ENCODE measurements at places on chromosomes 7 and 10.

DNA sequence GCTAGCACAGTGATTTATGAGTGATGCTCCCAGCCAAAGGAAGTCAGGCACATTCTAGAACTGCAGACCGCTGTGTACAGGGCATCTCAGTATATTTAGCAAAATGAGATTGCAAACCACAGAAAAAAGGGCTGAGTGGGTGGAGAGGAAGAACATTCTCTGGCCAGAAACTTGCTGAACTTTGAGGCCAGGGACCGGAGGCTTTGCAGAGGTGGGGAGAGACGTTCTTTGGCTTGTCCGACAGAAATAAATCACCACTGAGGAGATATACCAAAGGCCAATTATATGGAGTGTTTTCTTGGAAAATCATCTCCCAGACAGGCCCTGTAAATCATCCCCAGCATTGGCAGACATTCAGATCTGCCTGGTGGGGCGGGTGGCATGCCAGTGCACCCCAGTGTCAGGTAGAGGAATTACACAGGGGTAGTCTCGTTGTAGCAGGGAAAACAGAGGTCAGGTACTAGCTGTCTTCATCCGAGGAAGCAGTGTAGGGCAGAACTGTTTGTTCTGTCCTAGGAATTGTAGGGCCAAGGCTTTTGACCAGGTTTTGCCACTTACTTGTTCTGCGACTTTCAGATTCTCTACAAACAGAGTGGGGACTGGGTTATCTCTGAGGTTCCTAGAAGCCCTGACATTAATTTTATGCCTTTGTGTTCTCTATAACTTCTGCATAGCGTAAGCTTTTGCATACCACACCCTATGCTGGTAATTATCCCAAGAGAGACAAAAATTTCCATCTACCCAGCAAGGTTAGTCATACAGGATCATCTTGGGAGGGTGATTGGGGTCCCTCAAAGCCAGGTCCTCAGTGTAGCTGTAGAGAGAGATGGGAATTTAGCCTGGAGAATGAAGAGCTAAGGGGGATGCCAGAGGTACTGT lies 655.6 kb downstream of the LRMDA start:
- DNase-seq, result no peak

GRCh38 chr7:22241805-22242390 lies 115.1 kb downstream of the RAPGEF5 start:
- DNase-seq, result no peak

GRCh38 chr7:29860186-29860585 lies 53.9 kb downstream of the WIPF3 start:
- DNase-seq, result no peak

- no peak for DNase-seq
These were observed 172.4 kb downstream of the DNAJB6 start for GRCh38 chr7:157509226-157509625.

DNA sequence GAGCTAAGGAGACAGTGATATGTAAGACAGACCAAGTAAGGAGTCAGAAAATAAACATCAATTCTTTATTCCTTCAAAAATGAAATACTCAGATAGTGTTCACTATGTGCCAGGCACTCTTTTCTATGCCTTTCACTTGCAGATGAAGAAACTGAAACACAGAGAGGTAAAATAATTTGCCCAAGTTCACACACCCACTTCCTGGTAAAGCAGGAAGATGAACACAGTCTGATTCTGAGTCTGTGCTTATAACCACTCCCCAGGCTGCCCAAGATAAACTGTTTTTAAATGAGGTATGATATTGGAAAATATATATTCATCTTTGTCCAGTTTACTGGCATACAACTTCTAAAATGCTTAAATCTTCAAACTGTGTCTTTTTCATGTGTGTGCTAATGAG lies 294.4 kb upstream of the NPVF start:
- no peak for DNase-seq

DNA sequence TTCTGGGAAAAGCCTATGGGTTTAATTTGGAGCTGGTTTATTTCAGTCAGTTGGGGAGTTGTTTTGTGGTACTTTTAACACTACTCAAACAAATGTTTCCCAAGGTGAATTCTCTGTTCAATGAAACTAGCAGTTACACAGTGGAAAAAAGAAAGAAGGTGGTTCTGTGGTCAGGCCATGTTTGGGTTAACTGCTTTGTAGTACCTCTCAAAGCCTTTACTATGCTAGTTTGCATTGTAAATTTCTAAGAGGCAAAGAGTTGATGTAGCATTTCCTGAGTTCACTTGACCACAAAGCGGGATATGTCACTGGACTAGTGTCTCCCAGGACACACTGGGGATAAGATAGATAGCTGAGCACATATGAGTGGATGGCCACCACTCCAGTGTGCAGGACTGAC lies 145.4 kb downstream of the KIF20B start:
- DNase-seq, result no peak

GRCh38 chr7:69599286-69599954 lies 1.1 kb downstream of the AUTS2 start:
- no peak for DNase-seq

DNA sequence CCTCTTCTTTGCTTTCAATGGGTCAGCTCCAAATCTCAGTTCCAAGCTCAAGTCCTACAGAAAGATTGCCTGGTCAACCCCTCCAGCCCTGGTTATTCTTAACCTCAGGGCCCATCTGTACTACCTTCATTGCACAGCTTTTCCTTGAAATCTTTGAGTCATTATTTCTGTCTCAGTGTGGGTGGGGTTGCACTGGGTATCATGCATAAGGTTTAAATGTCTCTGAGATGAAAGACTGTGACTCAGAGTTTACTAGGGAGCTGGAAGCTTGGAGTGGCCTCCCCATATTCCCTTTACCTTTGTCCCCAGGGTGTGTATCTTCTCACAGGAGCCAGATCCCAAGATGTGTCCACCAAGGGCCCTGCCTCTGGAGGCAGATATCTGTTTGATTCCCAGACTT lies 3.3 kb upstream of the OR6V1 start:
- DNase-seq, result no peak

- DNase-seq, result no peak
These were observed 58.3 kb downstream of the PIP4K2A start for GRCh38 chr10:22656036-22656435.

DNA sequence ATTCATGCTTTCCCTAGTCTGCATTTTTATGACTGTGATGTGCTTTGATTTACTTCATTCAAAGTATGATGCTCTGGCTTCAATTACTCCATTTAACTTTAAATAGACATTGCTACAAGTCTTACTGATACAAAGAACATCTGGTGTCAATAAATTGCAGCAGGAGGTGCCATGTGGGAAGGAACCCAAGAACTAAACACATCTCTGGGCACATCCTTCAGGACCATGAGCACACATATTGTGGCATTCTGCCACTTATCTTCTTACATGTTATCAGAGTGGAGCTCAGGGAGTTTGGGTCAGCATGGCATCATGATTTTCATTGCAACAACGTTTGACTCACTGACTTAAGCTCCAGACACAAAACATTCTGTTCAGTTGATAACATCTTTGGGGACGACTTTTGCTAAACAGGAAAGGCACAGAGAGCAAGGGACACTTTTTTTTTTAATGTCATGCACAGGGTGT lies 227.0 kb downstream of the DKK1 start:
- no peak for DNase-seq

DNA sequence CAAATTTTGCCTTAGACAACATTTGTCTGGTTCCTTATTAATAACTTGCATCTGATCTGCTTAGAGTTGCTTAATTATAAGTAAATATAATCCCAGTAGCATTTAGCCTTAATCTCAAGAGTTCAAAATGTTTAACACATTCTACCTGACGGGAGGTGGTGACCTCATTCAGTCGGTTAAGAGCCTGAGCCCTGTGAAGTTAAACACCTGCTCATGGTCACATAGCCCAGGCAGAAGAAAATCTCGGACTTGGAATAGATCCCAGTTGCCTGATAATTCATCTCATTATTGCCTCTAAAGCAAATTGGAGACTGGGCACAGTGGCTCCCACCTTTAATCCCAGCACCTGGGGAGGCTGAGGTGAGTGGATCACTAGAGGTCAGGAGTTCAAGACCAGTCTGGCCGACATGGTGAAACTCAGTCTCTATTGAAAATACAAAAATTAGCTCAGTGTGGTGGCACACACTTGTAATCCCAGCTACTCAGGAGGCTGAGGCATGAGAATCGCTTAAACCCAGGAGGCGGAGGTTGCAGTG lies 18.6 kb upstream of the ASCC1 start:
- DNase-seq, result no peak

DNA sequence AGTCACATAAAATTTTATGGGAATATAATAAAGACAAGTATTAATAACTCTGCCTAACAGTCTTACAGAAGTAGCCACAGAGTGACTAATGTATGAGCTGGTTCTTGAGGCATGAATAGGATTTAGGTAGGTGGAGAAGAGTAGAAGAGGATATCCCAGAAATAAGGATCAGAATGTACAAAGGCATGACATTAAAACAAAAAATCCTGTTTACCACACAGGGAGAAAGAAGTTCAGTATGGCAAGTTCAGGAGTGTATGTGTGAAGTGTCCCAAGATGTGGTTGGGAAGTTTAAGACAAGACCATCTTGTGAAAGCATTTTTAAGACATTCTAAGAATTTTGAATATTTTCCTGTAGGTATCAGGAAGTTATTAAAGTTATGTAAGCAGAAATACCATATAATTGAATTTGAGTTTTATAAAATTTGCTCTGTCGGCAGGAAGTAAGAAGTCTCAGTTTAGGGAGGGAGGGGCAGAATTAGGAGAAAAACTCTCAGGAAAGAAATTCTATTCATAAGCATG lies 64.7 kb upstream of the CAV2 start:
- DNase-seq, result no peak

DNA sequence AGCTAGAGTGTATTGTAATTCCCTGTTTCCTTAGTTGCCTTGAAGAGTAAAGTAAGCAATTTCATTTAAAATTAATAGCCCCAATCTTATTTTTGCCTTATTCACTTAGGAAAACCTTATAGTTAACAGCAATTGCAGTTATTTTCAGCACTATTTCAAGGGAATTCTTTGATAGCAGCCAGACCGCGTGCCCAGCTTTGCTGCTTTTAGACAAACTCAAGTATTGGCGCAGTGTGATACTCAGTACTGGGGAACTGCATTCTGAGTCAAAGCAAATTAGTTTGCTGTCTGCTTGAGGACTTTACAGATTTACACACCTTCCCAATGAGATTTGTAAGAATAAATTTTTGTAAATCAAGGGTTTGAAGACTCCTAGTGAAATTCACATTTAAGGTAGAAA lies 21.2 kb downstream of the PRKG1 start:
- DNase-seq, result no peak

GRCh38 chr7:20786049-20786412 lies 655 bp downstream of the SP8 start:
- DNase-seq, result no peak

- no peak for DNase-seq
These were observed 173.1 kb downstream of the INHBA start for GRCh38 chr7:41529831-41530230.

DNA sequence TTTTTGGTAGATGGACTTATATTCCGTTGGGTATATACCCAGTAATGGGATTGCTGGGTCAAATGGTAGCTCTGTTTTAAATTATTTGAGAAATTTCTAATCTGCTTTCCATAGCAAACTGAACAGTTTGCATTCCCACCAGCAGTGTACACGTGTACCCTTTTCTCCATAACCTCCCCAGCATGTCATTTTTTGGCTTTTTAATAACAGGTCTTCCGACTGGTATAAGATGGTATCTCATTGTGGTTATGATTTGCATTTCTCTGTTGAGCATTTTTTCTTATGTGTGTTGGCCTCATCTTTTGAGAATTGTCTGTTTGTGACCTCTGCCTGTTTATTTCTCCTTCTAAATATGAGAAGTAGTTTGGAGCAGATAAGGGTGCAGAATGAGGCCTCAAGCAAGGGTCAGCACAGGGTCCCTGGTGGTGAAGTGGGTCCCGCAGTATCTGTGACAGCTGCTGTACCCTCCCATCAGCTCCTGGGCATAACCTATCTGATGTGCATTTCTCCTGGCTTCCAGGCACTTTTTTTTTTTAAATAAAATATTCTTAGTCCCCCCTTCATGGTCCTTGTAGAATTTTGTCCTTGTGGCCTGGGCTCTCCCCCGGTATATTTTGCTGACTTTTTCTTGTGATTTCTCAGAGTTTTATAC lies 73.5 kb downstream of the PROSER2 start:
- no peak for DNase-seq

DNA sequence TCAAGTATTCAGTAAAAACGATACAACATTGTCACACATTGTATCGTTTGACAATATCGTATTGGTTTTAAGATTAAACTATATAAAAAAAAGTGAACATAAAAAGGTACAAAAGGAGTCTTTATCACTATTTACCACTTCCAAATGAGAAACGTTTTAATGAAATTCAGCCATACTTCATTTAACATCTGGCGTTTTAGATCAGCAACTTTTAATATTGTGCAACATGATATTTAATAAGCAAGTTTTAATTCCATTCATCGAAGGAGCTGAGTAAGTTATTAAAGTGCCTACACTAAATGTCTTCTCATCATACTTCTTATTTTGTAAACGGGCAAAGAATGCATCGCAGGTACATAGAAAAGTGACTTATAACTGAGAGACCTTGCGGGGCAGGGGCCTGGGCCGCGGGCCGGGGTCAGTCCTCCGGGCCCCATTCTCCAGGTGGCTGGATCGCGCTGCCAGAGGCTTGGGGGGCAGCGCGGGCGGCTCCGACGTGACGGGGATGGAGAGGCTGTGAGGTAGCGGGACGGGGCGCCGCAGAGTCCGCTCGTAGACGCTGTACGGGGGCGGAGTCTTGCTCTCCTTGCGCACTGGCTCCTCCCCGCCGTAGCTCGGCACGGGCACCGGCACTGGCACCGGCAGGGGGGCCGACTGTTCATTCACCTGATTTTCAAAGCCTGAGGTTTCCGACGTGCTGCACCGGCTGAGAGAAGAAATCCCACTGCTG lies 165.8 kb upstream of the IMMP2L start:
- no peak for DNase-seq

- DNase-seq, result no peak
These were observed 352.4 kb downstream of the TCERG1L start for GRCh38 chr10:130958981-130959751.

DNA sequence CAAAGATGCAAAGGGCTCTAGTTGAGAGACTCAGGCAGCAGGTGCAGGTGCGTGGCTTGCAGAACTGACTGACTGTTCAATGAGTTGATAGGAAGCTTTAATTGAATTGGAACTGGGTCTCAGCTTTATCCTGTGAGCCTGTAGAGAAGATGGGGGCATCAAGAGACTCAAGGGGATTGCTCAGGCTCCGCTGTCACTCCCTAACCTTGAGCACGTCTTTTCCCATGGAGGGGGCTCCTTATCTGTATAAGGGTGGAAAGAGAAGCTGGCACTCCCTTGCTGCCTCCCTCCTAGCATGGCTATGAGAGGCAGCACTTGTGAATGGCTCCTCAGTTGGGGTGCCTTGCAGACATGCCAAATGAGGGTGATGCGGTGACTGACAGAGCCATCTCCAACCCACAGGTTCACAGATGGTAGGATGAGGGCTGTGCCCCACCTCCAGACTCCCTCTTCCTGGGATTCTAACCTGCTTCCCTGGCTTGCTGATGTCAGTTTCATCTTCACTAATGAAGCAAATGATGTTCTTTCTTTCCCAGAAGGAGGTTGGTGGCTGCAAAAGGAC lies 12.4 kb upstream of the PLEKHA1 start:
- no peak for DNase-seq
